Mammary epithelial cell (primary cell): ENCODE measurements at places on chromosomes 5 and 9.

- DNase-seq = no peak
Measured at GRCh38 chr5:179536676-179537075, 13.7 kb upstream of the RUFY1 start.

- no peak for DNase-seq
Measured at GRCh38 chr5:132195727-132196126, 31.9 kb downstream of the P4HA2 start.

DNA sequence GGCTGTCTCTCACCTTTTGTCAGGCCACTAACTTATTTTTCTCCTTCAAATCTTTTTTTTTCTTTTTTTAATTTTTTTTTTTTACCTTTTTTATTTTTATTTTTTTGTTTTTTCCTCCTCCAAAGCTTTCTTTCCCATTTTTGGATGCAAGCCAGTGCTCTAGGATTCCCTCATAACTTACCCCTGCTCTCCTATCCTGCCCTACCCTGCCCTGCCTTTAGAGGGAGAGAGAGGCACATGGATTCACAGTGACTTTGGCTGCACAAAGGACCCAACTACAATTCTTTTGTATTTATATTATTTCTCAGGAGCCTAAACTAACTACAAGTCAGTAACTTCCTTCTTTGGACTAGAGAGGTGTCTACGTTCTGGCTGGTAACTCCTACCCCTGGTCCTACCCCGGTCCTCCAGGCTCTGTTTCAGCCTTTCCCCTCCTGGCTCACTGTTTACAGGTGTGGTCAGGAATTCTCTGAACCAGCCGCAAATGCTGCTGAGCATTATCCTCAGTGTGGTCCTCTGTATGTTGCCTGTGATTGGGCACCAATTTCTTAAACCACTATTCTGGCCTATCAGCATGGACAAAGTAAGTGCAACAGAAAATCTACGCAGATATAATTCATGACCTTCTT lies 8.4 kb upstream of the RUSC2 start:
- peak; percentile 56 for DNase-seq

DNA sequence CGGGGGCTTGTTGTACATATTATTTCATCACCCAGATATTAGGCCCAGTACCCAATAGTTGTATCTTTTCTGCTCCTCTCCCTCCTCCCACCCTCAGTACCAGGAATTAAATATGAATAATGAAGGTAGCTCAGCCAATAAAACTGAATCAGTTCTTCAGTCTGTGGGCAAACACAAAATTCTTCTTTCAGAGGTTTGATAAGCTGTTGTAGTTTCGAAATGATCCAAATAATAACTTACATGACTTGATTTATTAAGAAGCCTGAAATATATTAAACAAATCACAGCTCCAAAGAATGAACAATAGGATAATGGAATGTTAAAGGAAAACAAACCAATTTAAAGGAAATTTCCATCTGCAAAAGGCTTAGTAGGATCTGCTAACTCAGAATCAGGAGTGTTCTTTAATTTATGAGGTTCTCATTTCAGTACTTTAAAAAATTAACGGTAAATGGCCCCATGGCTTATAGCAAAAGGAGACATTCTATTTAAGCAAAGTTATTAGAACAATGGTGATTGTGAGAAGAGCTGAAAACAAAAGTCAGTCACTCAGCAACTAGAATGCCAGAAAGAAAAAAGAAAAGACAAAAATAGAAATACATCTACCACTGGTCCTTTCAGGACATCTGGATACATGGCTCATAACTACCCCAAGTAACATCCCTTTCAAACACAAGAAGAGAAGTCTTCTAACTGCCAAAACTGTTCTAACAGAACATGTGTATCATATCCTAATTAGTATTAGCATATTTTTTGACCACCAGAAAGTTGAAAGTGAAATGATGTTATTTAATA lies 62.4 kb downstream of the NR3C1 start:
- no peak for DNase-seq

GRCh38 chr9:132923346-132923902 lies 21.0 kb downstream of the TSC1 start:
- DNase-seq = peak; percentile 81

DNA sequence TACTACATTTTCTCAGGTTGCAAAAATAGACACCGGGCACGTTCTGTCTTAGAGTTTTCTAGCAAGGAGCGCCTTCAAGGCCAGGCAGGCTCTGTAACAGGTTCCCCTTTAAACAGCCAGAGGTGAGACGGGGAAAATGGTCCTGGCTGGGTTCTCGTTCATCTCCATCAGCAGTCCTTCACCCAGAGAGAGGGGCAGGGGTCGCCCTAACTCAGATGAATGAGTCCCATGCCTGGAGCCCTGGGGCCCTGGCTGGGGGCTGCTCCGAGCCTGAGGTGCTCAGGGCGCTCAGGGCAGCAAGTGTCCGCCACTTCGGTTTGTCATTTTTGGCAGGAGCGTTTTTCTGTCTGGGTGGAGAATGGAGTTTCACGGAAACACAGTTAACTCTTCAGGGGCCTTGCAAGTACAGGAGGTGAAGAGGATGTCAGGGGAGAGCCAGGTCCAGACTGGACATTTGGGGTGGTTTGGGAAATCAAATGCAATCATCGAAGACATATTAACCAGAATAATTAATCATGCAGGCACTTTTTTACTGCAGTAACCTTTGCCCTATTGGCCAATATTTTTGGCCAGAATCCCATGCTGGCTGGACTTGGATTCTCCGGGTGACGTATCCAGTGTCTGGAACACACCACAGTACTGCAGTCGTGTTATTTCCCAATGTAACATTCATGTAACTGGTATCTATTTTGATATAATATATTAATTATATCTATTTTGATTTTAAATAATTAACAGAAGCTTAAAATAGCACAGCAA lies 2.9 kb downstream of the NTNG2 start:
- DNase-seq = no peak

DNA sequence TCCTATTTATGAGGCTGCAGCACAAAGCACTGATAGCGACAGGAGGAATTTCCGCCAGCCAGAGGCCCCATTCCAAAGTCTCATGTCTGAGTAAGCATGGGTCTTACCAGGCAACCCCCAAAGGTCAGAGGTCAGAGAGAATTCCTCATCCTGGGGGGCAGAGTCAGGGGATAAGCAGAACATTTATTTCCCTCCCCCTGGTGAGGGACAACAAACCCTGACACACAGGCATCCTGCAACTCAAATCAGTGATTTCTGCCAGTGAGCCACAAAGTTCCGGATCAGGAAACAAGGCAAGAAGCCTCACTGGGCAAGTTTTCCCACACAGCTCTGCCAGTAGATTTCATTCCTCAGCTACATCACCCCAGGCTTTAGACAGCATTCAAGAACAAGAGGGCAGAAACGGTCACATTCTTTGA lies 37.0 kb downstream of the ADAMTS12 start:
- DNase-seq = no peak

GRCh38 chr5:158235159-158235547 lies 376.2 kb upstream of the CLINT1 start:
- DNase-seq = no peak

- no peak for DNase-seq
Measured at GRCh38 chr5:126628102-126628501, 27.4 kb downstream of the PHAX start.

GRCh38 chr5:79077680-79078365 lies 8.3 kb downstream of the BHMT2 start:
- DNase-seq = peak; percentile 2

DNA sequence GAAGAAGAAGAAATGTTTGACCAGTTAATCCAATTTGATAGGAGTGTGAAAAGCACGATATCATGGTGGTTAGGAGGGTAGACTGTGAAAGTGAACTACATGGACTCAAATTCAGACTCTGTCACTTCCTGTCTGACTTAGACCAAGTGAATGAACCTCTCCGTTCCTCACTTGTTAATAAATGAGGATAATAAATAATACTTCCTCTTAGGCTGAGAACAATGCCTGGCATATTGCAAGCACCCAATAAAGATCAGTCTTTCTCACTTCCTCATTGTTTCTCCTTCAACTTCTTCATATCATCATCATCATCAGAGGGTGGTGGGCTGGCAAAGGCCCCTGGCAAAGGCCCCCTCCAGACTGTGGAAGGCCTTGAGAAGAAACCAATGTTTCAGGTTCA lies 148.7 kb downstream of the CDK5RAP2 start:
- no peak for DNase-seq

- no peak for DNase-seq
Measured at GRCh38 chr5:107304684-107305083, 366.1 kb downstream of the EFNA5 start.

DNA sequence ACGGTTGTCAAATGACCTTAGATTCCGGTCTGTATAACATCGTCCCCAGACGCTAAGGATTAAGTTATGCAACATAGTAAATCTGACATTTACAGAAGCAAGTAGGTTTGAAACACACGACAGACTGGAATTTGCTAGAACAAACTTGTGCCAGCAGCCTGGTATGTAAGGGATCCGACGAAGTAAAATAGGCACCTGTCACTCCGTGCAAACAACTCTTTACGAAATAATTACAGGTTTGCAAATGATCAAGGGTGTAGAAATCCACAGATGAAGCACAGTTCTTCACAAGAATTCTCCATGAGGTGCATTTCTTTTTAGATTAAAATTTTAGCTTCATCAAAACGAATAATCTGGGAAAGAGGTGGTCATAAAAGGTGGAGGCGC lies 508 bp downstream of the MOCS2 start:
- peak; percentile 32 for DNase-seq

GRCh38 chr9:120860083-120860482 lies 16.9 kb downstream of the PHF19 start:
- DNase-seq = no peak

DNA sequence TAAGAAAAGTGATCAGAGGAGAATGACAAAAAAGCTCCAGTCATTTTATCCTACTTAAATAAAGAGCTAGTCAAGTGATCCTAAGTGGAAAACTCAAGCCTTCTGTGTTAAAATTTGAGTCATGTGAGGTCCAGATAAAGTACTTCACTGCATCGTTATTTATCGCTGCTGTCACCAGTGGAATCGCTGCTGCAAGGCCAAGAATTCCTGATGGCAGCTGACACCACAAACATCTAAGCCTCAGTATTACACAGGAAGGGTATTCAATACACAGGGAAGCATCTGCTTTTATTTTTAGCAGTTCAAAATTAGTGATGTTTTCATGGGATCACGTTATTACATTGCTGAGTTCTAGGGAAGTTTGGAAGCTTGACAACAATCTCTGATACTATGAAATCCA lies 190.3 kb downstream of the GOLPH3 start:
- DNase-seq = no peak

- DNase-seq = peak; percentile 51
Measured at GRCh38 chr5:123157791-123158581, 68.9 kb downstream of the PRDM6 start.

DNA sequence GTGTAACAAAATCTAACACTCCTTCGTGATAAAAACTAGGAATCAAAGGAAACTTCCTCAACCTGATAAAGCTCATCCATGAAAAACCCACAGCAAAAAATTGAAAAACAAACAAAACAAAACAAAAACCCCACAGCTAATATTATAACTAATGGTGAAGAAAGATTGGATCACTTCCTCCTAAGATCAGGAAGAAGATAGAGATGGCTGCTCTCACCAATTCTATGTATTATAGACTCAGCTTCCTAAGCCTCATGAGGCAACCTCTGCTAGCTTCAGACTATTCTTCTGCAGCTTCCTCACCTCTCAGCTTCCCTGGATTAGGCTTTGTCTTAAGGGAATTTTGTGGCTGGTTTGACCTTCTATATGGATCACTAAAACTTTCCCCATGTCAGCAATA lies 40.1 kb downstream of the PHAX start:
- DNase-seq = no peak

- no peak for DNase-seq
Measured at GRCh38 chr9:76586390-76587314, 127.7 kb downstream of the GCNT1 start.

DNA sequence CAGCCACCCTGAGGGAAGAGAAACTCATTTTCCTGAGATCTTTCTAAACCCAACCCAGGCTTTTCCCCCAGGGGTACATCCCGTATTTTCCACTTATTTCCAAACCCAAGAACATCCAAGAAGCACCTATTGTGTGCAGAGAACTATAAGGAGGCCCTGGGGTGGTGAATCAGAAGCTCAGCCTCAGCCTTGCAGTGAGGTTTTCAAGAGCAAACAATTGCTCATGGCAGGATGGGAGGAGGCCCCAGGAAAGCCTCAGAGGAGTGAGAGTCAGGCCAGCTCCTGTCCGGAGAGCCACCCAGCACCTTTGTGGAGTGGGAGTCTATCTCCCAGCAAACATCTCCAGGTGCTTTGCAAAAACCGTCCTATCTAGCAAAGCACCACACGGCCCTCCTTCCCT lies 19.2 kb downstream of the NIPAL4 start:
- DNase-seq = peak; percentile 23

- no peak for DNase-seq
Measured at GRCh38 chr5:4659851-4660250, 480.3 kb upstream of the ADAMTS16 start.
